ENCODE measurements at places on chromosomes 12 and 14.

- H3K27me3 ChIP-seq = no peaks in the 10 kb centered on the region
- no peak for DNase-seq
- no peaks in the 10 kb centered on the region for H3K36me3 ChIP-seq
- no peak overlapping the region for H3K4me3 ChIP-seq
Measured at GRCh38 chr14:84591827-84592445, 938.0 kb upstream of the FLRT2 start.

DNA sequence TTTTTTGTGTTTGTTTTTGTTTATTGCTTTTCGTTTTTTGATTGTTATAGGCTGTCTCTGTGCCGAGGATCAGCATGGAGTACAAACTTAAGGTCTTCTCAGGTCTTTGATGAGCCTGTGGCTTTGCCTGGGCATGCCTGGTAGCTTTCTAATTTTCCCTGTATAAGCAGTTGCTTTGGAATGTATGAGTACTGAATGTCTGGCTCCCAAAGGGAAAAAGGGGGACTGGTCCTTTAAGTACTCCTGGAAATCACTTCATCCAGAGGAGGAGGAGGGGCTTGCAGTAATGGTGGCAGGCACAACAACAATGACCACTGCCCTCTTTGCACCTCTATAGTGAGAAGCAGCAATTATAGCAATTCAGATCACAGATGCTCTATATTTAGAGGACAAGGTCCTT lies 67.6 kb upstream of the TTC7B start:
- no peaks in the 10 kb centered on the region for H3K27me3 ChIP-seq
- no peak overlapping the region for H3K27ac ChIP-seq
- no peaks in the 10 kb centered on the region for H3K4me1 ChIP-seq
- peaks cover 52% of the 10 kb centered on the region for H3K36me3 ChIP-seq

GRCh38 chr12:124506145-124506831 lies 61.1 kb downstream of the NCOR2 start:
- peaks cover 2% of the 10 kb centered on the region for H3K4me1 ChIP-seq
- no peaks in the 10 kb centered on the region for H3K36me3 ChIP-seq
- DNase-seq = no peak
- H3K27me3 ChIP-seq = no peaks in the 10 kb centered on the region
- no peak overlapping the region for H3K4me3 ChIP-seq
- H3K27ac ChIP-seq = no peak overlapping the region

GRCh38 chr12:124916374-124917134 lies 2.1 kb upstream of the UBC start:
- peak overlapping the region; percentile 98 for H3K4me3 ChIP-seq
- peaks cover 79% of the 10 kb centered on the region for H3K4me1 ChIP-seq
- DNase-seq = peak; percentile 77
- peak overlapping the region; percentile 100 for H3K27ac ChIP-seq

DNA sequence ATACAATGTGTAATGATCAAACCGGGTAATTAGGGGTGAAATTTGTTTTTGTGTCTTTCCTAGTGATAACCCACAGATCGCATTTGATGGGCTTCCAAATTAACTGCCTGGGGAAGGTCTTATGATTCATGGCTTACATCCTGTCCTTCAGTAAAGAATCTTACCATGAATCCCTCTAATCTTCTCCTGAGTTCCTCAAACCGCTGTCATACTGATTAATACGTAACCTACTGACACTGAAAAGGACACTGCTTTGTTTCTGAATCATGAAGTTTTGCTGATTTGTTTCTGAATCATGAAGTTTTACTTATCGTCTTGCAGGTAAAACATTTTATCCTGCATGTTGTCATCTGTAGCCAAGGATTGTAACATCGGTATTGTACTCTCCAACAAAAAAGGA lies 52.0 kb upstream of the CRY1 start:
- no peak overlapping the region for H3K4me3 ChIP-seq
- H3K36me3 ChIP-seq = no peaks in the 10 kb centered on the region
- no peaks in the 10 kb centered on the region for H3K4me1 ChIP-seq
